ENCODE measurements at places on chromosomes 1 and 21.

- DNase-seq = no peak
These were observed 20.4 kb downstream of the RNF223 start for GRCh38 chr1:1053682-1054081.

- no peak for DNase-seq
These were observed 340.1 kb downstream of the SETD4 start for GRCh38 chr21:35720208-35720731.

GRCh38 chr1:109975718-109976117 is 8.8 kb upstream of the AHCYL1 start:
- no peak for DNase-seq

- DNase-seq = no peak
These were observed 80.8 kb upstream of the HNRNPU start for GRCh38 chr1:244945109-244945671.

DNA sequence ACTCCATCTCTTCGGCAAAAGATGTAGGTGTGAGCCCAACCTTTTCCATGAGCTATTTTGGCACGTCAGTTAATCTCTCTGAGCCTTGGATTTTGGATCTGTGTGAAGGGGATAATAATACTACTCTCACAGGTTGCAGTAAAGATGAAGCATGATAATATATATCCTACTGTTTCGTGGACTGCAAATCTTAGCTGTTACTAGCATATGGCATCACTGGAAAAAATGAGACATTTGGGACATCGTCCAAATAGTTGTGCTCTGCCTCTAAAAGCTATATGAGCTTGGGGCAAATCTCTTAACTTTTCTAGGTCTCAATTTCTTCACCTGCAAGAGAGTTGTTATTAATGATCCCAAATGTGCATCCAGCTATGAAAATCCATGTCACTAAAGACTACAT is 147.4 kb upstream of the ZRANB2 start:
- DNase-seq = no peak

GRCh38 chr1:42730002-42730401 is 10.0 kb downstream of the CLDN19 start:
- DNase-seq = peak; percentile 84

DNA sequence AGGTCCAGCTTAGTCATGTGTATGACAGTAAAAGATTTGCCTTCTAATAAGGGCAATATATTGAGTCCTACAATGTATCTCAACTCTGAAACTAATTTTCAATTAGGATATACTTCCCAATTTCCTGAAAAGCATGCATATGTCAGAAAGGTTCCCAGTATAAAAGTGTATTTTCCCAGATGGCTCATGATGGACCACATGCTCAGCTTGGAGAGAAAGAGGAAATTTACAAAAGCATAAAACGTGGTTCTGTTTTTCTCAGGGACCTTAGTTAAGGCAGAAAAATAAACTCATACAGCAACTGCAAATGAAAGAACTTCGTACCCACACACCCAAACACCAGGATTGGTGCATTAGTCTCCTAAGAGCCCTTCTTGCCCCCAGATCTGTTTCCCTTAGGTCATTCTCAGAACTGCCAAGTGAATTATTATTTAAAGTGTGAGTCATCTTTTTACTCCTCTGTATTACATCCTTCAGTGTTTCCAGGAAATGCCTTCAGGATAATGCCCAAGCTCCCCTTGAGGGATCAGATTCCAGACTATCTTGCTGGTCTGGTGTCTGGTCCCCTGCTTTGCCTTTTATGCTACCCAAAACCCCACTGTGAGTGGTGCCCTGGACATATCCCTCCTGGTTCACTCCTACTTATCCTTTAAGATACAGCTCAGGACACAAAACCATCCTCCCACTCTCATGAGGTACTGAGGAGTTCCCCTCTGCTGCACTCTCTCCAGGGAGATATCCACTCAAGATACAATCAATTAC is 57.4 kb downstream of the SSX2IP start:
- DNase-seq = peak; percentile 71

DNA sequence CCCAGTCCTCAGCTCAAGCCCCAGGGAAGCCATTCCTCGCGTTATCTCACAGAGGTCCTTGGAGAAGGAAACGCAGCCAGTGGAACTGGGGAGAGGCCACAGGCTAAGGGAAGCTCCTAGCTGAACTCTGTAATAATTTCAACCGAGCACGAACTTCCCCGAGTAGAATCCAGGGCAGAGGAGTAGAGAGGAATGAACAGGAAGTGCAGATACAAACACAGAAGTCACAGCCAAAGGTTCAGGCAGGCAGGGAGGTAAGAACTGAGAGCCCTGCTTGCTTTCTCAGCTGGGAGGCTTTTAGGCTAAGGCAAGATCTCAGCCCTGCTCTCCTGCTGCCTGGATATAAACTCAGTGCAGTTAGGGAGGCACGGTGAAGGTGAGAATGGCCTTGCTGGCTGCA is 23.7 kb downstream of the WARS2 start:
- DNase-seq = no peak
